ENCODE measurements at places on chromosomes 6 and 20. TPM values are rescaled to one million over a fixed set of nuclear protein-coding genes. Genes with fewer than 3 reads are reported as not detected.

GRCh38 chr20:6739406-6739805 is 28.1 kb upstream of the BMP2 start:
- no peak for DNase-seq

- DNase-seq, result no peak
Measured at GRCh38 chr6:136383268-136383937, 93.8 kb upstream of the BCLAF1 start.

- DNase-seq, result no peak
Measured at GRCh38 chr6:151716526-151716932, 91.0 kb upstream of the ESR1 start.

DNA sequence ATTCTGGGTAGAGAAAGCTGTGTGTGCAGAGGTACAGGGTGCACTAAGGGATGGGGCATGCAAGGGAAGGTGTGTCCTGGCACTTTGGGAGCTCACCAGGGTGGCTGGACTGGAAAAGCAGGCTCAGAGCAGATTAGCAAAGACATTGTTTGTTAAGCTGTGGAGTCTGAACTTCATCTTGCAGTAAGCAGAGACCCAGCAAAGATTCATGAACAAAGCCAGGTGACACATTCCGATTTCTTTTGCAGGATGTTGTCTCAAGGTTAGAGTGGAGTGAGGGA is 28.8 kb downstream of the DUSP22 start:
- no peak for DNase-seq

- DNase-seq, result peak; percentile 98
Measured at GRCh38 chr6:31399589-31400466, 3.6 kb upstream of the MICA start.

LIME1 gene
- 7.4 TPM for total RNA-seq

DNA sequence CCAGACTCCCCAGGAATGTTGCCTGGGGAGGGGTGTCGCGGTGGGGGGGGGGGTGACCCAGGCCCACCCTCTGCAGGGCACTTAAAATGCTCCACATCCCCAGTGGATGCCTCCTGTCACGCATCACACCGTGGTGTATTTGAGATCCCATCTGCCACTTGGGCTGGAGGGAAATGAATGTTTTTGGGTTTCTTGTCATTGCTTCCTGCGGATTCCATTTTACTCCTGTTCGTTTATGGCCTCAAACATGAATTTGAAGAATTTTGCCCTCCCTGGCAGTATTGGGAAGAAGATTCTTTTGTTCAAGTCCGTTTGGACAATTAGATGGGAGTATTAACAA is 544 bp upstream of the KHDC1 start:
- no peak for DNase-seq

DNA sequence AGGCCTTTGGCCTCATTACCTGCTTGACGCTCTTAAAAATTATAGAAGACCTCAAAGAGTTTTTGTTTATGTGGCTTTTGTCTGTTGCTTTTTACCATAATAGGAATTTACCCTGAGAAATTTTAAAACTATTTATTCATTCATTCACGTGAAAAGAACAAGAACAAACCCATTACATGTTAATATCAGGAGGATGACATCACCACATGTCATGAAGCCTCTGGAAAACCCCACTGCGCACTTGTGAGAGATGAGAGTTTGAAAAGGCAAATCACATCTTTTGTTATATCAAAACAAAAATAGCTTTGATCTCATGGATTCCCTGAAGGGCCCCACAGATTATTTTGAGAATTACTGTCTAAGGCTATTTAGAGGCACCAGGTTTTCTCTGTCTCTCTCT is 61.3 kb upstream of the EYA2 start:
- no peak for DNase-seq

DNA sequence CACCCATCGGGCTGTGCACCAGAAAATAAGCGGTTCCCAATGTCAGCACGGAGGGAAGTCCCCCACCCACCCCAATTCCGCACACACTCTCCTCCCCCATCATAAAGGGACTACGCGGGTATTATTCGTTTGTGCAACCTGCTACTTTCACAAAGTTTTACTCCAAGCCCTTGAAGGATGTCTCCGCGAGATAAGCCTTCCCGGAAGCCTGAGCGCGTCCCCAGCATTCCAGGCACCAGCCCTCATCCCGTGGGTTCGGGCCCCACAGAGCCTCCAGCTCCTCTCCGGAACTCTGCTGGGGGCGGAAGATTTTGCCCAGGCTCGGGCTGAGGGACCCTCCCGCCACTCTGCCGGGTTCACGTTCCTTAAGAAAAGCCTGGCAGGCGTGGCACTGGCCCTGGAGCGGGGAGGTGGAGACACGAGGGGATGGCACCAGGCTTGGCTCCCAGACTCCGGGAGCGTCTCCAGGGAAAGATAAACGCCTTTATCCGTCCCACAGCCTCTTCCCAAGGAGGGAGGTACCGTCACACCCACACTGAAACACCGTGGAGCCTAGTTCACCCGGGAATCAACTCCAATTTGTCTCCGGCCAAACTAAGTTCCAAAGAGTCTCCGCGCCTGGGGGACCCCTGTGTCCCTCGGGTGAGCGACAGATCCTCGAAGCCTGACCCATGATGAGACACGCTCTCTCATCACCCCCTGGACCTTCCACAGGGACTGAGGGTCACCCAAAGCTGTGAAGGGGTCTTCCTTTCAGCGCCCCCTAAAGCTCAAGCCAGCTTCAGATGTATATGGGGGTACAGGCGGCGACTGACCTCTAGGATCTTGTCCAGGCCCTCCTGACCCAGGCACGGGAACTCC is 934 bp downstream of the KCNK5 start:
- no peak for DNase-seq

- no peak for DNase-seq
Measured at GRCh38 chr6:5828296-5828695, 178.4 kb downstream of the NRN1 start.

- DNase-seq, result no peak
Measured at GRCh38 chr6:116387374-116387773, 16.6 kb downstream of the DSE start.

DNA sequence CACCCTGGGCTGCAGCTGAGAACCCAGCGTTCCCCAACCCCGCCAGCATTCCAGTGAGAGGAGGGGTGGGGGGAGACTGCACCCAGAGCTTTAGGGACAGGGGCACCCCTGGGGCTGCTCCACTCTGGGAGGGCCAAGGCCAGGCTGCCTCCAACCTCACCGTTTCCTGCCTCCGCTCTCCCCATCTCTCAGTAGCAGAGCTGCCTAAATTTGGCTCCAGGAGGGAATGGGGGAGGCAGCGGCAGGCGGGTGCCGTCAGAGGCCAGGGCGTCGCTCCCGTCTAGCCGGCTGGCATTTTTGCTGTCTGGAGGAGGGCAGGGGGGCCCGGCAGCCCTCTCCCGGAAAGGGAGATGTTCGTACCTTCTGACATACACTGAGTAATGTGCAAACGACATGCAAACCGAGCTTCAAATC is 46.6 kb downstream of the NOL4L start:
- peak; percentile 52 for DNase-seq

DNA sequence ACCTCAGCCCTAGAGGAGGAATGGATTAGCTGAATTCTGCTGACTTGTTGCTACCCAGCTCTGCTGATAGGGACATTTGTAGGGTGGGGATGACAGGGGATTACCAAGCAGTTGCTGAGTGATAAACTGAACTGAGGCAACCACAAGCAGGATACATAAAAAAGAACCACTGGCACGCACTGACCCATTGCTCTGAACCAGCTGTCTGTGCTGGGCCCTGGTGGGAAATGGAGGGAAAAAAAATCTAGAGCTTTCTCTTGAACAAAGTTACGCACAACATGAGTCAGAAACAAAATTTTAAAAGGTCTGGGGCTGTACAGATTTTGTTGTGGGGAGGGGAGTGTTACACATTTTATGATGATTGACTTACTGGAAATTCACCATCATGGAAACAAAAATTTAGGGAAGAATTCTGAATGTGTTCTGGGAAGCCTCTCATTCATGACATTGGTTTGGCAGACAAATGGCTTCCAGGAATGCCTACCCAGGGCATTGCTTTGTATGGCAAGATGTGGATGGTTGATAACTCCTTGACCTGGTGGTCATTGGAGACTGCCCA is 37.7 kb downstream of the FOXO3 start:
- DNase-seq, result no peak

DNA sequence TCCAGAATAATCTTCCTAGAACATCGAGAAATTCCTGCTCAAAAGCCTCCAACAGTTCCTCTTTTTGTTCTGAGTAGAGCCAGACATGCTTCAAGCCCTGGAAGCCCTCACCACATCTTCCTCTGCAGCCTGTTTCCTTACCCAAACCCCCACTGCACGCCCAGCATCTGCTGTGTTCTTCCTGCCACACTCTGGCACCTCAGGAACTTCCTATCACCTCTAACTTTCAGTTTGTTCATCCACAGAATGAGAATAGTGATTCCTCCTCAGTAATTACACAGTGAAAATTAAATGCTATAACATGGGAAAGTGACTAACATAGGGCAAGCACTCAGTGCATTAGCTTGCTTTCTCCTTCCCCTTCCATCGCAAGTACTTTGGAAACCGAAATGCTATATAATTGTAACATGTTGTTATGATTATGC is 26.3 kb downstream of the C6orf89 start:
- no peak for DNase-seq

DUSP22 gene
- 56.7 TPM for total RNA-seq

All from aorta (tissue), 5 donors.